Dermis lymphatic vessel endothelial cell (primary cell): ENCODE measurements at places on chromosomes 12 and 14. TPM values are rescaled to one million over a fixed set of nuclear protein-coding genes. Genes with fewer than 3 reads are reported as not detected.

PMEL gene
- total RNA-seq = 0.60 and 0.76 TPM in 2 replicates

SERPINA4 gene
- not detected in 2 replicates for total RNA-seq

IGF1 gene
- 1.3 and 2.5 TPM in 2 replicates for total RNA-seq

PTPRQ gene
- under 0.01 and 0.11 TPM in 2 replicates for total RNA-seq

INHBC gene
- total RNA-seq = not detected in 2 replicates

NTN4 gene
- total RNA-seq = 88.1 and 731 TPM in 2 replicates

CMA1 gene
- not detected in 2 replicates for total RNA-seq

OR4E2 gene
- not detected in 2 replicates for total RNA-seq

ZC2HC1C gene
- total RNA-seq = 0.17 and 0.33 TPM in 2 replicates

RHOJ gene
- 133 and 176 TPM in 2 replicates for total RNA-seq

ESRRB gene
- not detected in 2 replicates for total RNA-seq

LTB4R2 gene
- 2.3 and 3.1 TPM in 2 replicates for total RNA-seq

ACVRL1 gene
- total RNA-seq = 263 and 356 TPM in 2 replicates

SMIM41 gene
- 0.09 TPM in 1 of 2 replicates, not detected in the other for total RNA-seq

TEX22 gene
- under 0.01 and 0.09 TPM in 2 replicates for total RNA-seq

DAO gene
- not detected in 2 replicates for total RNA-seq

KLRK1 gene
- not detected in 2 replicates for total RNA-seq

BTG1 gene
- 19.6 and 27.4 TPM in 2 replicates for total RNA-seq

KRT73 gene
- not detected in 2 replicates for total RNA-seq

SYCP3 gene
- 0.11 and 0.17 TPM in 2 replicates for total RNA-seq

SERPINA12 gene
- not detected in 2 replicates for total RNA-seq

TOMM20L gene
- not detected in 2 replicates for total RNA-seq

SLC39A5 gene
- total RNA-seq = 0.09 TPM in 1 of 2 replicates, not detected in the other

GUCY2C gene
- total RNA-seq = not detected in 2 replicates

ABCC9 gene
- under 0.01 and 0.11 TPM in 2 replicates for total RNA-seq

GALNT9 gene
- not detected in 2 replicates for total RNA-seq

GPR68 gene
- total RNA-seq = 0.22 and 0.34 TPM in 2 replicates

SLC25A29 gene
- total RNA-seq = 46.9 and 69.2 TPM in 2 replicates

RTL1 gene
- not detected in 2 replicates for total RNA-seq

PLXNC1 gene
- under 0.01 and 0.09 TPM in 2 replicates for total RNA-seq

GPR137C gene
- total RNA-seq = 0.87 and 1.1 TPM in 2 replicates

KRT75 gene
- not detected in 2 replicates for total RNA-seq

TAS2R43 gene
- 0.22 TPM in 1 of 2 replicates, not detected in the other for total RNA-seq

NYNRIN gene
- 3.1 and 3.9 TPM in 2 replicates for total RNA-seq

ADAM20 gene
- total RNA-seq = 0.22 and 0.52 TPM in 2 replicates

PTCSC3 gene
- not detected in 2 replicates for total RNA-seq

SSTR1 gene
- 0.11 TPM in 1 of 2 replicates, not detected in the other for total RNA-seq

HOXC12 gene
- under 0.01 TPM in 1 of 2 replicates, not detected in the other for total RNA-seq

ATF1 gene
- 21.6 and 27.7 TPM in 2 replicates for total RNA-seq

ALDH1L2 gene
- total RNA-seq = 0.34 and 0.87 TPM in 2 replicates

FOXA1 gene
- total RNA-seq = not detected in 2 replicates

TMEM63C gene
- 0.86 TPM in 1 of 2 replicates, not detected in the other for total RNA-seq

SLC4A8 gene
- total RNA-seq = 0.87 and 1.2 TPM in 2 replicates
